Skin of body (tissue), 3 donors: ENCODE measurements at places on chromosomes 2 and 18. TPM values are rescaled to one million over a fixed set of nuclear protein-coding genes. Genes with fewer than 3 reads are reported as not detected.

DNA sequence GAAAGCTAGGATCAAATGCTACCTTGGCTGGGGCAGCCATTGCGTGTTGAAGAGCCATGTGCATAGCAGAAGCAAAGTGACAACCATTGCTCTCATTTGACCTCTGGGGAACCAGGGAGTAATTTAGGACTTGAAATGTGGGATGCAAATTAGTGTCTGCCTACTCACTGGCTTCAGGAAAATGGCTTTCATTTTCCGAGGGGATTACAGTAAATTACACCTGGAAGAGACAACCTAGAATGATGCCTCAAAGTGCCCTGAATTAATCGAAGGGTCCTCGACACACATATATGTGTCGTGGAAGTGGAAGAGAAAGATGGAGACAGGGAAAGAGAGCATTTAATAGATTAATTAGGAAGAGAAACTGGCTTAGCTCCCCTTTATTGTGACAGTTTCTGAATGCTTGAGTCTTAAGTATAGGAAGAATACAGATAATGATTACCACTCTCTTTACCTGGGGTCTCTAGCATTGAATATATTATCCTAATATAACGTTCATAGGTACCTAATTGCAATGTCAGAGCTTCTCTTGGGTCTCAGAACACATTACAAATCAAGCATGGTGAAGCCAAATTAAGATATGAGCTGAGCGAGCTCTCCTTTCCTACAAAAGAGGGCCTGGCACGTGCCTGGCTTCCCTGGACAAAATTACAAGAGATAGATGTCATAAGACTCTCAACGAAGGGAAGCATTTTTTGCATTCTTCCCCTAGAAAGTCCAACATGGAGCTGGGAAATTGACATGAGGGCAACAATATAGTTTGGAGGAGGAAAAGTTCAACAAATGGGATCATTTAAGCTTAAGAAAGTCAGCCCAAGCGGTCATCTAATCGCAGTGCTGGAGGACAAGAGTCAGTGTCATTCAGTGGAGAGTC is 59.5 kb downstream of the MYCN start:
- DNase-seq: no peak

NXPH2 gene
- total RNA-seq: 1.9 TPM

GRCh38 chr18:50287028-50287440 is 458 bp downstream of the CXXC1 start:
- DNase-seq: no peak

DNA sequence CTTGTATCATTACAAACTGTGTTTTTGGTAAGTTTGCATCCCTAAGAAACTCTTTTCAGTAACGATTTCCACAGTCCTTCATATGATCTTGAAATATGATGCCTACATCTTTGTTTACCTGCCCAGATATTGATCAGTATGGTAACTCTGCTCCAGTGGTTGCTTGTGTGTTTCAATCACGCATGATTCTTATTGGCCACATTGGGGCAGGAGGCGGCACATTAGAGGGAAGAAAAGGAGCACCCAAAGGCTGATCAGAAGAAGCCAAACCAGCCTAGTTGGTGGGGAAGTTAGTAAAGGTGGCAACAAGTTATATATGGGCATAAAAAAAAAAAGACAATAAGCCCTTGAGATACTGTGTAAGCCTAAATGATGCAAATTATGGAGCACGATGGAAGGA is 158.9 kb downstream of the RHBDD1 start:
- no peak for DNase-seq

DNA sequence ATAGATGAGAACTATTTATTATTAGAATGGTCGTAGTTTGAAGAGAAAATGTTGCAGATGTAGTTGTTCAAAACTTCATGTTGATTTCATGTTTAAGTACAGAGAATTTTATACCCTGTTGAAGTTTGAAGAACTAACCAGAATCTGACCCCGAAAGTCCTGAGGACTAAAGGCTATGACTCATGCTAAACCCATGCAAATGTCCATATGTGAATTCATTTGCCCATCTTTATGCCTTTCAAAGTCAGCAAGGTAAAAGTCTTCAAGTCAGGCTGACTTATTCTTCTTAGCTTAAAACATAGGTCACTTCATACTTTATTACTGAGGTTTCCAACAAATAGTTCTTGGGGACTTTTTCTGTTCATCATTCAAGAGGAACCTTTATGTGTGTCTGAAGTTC is 185.5 kb downstream of the CCDC85A start:
- DNase-seq: no peak

- DNase-seq: no peak
Observed at GRCh38 chr2:225895126-225895525, 495.6 kb downstream of the NYAP2 start.

- no peak for DNase-seq
Observed at GRCh38 chr2:70347831-70348230, 46.0 kb upstream of the FAM136A start.

DNA sequence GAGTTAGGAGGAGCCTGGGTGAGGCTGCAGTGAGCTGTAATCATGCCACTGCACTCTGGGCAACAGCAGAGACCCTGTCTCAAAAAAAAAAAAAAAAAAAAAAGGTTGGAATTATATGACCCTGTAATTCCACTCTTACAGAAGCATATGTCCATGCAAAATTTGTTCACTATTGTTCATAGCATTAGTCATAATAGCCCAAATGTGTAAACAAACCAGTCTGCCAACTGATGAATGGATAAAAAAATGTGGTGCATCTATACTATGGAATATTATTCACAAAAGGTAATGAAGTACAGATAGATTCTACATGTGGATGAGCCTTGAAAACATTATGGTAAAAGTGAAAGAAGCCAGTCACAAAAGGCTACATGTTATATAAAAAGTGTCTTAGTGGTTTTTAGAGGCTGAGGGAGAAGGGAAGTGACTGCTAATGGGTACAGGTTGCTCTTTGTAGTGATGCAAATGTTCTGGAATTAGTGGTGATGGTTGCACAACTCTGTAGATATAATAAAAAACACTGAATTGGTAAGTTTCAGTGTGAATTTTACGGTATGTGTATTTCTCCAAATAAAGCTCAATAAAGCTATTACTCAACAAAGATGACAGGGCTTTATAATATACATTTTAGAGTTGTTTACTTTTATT is 9.4 kb downstream of the COA5 start:
- DNase-seq: no peak

DNA sequence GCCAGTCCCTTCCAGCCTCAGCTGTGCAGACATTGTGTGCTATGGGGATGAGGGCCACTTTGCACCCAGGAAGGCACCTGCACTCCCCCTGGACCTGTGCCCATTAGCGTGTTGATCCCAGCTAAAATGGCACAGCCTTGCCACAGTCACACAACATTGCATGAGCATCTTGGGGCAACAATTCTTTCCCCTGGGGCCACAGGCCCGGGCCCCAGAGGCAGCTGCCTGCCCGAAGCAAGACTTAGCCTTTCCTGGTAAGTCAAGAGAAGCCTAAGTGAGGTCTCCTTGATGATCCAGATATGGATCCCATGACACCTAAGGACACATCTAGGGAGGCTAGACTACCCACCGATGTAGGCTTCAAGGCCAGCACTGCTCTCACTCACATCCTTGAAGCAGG is 202.1 kb downstream of the BCL11A start:
- DNase-seq: no peak

DNA sequence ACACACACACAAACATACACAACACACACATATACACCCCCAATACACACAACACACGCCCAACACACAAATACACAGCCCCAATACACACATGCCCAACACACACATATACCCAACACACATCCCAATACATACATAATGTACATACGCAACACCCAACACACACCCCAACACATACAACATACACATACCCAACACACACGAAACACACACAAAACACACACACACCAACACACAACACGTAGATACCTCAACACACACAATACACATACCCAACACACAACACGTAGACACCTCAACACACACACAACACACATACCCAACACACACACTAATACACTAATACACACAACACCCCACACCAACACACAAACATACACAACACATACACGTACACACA is 8.9 kb upstream of the STK25 start:
- DNase-seq: no peak

- DNase-seq: no peak
Observed at GRCh38 chr2:56985609-56986008, 801.8 kb downstream of the CCDC85A start.

DNA sequence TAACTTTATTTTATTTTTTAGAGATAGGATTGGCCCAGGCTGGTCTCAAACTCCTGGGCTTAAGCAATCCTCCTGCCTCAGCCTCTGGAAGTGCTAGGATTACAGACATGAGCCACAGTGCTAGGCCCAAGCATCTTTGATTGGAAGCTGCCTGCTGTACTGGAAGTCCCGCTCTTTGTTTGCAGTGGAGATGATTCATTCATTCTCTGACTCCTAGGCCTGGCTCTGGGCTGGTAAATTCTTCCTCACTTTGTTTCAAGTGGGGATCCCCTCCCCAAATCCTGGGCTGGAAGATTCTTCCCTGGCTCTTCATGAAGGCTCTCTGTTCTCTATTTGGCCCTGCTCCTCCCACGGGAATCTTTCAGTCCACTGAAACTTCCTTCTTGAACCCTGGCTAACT is 81.9 kb downstream of the NEURL3 start:
- no peak for DNase-seq

ELOA2 gene
- total RNA-seq: not detected

- DNase-seq: no peak
Observed at GRCh38 chr2:240202586-240202985, 62.1 kb upstream of the OTOS start.

DNA sequence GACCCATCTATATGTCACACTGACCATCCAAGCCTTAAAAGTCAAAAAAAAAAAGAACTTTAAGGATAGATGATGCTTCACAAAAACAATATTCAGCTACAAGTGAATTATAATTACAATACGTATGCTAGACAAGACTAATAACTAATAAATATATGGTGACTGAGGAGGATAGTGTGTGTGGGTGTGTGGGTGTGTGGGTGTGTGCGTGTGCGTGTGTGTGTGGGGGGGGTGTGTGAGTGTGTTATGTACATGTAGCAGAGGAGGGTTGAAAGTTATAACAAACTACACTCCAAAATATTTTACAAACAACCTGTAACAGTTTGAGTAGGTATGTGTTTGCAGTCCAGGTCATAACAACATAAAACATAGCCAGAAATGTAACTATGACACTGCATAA is 159.2 kb upstream of the RBBP8 start:
- no peak for DNase-seq

- no peak for DNase-seq
Observed at GRCh38 chr18:37361335-37362157, 204.1 kb downstream of the CELF4 start.

- no peak for DNase-seq
Observed at GRCh38 chr18:48020337-48021250, 90.1 kb upstream of the SMAD2 start.

GRCh38 chr2:67802291-67802690 is 260.5 kb downstream of the C1D start:
- no peak for DNase-seq

C18orf54 gene
- 6.1 TPM for total RNA-seq

DNA sequence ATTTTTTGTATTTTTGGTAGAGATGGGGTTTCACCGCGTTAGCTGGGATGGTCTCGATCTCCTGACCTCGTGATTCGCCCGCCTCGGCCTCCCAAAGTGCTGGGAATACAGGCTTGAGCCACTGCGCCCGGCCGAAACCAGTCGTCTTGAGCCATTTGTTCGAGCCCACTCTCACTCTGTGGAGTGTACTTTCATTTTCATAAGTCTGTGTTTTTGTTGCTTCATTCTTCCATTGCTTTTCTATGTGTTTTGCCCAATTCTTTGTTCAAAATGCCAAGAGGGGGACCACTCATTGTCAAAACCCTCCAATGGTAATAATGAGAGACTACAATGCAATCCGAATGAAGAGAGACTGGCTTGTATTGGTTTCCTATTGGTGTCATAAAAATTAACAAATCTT is 1545.5 kb upstream of the DDX18 start:
- DNase-seq: no peak

ZNG1B gene
- 33.0 TPM for total RNA-seq

- no peak for DNase-seq
Observed at GRCh38 chr18:1976484-1976883, 594.8 kb downstream of the METTL4 start.

- no peak for DNase-seq
Observed at GRCh38 chr2:144137272-144137671, 382.6 kb downstream of the ZEB2 start.

DNA sequence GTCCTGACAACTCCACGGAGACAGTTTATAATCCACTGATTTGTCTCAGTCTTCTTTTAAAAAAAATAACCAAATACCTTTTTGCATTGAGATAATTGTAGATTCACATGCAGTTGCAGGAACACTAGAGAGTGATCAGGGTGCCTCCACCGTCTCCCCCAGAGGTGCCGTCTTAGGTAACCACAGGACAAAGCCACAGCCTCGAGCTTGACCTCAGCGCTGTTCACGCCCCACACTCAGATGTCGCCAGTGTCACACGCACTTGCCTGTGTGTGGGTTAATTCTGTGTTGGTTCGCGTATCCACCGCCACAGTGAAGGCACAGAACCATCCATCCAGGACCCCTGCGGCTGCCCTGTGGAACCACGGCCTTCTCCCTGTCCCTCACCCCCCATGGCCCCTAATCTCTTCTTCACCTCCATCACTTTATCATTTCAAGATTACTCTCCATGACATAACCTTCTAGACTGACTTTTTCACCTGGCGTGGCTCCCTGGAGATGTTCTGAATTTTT is 295.0 kb upstream of the HDAC4 start:
- DNase-seq: no peak

BIN1 gene
- 98.8 TPM for total RNA-seq

DNA sequence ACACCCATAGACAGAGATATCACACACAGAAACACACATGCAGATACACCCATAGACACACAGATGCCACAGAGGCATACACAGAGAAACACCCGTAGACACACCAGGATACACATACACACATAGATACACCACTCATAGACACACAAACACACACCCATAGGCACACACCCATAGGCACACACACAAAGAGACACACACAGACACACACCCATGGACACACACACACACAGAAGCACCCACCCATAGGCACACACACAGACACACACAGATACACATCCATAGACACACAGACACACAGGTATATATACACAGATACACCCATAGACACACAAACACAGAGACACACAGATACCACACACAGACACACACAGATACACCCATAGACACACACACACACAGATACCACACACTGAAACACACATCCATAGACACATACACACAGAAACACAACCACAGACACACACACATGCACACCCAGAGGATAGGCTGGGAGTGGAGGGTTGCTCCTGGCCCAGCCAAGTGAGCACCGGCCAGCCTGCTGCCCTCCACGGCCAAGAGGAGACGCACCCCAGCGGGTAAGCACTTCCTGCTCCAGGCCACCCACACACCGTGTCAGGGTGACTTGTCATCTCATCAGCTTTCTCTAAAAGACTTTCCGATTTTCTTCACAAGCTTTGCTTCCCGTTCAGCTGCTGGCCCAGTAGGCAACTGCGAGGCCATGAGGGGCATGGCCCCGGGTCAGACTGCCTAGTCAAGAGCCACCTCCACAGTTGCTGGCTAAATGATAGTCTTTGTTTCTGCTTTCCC is 14.1 kb upstream of the CNNM3 start:
- no peak for DNase-seq

DNA sequence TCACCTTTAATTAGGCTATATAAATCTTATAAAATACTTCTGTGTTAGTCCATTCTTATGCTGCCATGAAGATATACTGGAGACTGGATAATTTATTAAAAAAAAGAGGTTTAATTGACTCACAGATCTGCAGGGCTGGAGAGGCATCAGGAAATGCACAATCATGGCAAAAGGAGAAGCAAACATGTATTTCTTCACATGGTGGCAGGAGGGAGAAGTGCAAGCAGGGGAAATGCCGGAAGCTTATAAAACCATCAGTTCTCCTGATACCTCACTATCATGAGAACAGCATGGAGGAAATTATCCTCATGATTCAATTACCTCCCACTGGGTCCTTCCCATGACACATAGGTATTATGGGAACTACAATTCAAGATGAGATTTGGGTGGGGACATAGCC is 504.4 kb downstream of the RIT2 start:
- DNase-seq: no peak
